ENCODE measurements at places on chromosomes 16 and 17.

GRCh38 chr16:27052007-27052406 lies 14.7 kb upstream of the C16orf82 start:
- no peak for DNase-seq

DNA sequence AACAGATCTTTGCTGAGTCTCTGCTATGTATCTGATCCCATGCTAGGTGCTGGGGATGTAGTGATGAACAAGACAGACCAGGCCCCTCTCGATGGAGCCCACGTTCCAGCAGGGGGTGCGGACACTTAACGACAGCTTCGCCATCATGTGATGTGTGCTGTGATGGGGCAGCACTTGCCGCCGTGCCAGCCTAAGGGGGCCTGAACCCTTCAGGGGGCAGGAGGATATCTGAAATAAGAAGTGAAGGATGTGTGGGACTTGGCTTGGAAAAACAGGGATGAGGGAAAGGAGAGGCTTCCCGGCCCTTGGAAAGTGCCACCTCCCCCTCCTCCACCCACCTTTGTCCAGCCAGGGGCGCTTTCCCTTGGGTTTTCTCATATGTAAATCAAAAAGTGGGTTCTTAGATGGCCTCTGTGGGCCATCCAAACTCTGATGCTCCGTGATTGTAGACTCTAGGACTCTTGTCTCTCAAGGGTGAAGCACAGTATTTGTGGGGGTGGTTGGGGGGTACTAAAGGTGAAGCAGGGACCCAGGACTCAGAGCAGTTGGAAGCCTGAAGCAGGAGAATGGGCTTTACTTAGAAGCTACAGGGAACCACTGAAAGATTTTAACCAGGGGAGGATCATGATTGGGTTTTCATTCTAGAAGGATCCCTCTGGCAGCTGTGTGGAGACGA lies 4.0 kb upstream of the DLX3 start:
- DNase-seq: no peak

DNA sequence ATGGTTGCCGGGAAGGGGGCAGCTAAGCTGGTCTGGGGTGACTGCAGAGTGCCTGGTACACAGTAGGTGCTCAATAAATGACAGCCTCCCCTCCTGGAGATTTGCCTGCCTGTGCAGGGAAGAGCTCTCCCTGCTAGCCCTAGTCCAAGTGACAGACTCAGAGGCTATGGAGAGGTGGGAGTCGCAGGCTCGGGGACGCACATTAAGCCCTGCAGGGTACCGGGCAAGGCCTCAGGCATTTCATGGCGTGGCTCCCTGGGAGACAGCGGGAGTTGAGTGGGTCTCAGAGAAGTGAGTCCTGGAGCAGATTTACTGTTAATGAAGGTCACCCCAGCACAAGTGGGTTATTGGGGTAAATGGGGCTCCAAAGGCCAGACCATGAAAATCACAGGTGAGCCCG lies 132.2 kb upstream of the CDC42EP4 start:
- no peak for DNase-seq

DNA sequence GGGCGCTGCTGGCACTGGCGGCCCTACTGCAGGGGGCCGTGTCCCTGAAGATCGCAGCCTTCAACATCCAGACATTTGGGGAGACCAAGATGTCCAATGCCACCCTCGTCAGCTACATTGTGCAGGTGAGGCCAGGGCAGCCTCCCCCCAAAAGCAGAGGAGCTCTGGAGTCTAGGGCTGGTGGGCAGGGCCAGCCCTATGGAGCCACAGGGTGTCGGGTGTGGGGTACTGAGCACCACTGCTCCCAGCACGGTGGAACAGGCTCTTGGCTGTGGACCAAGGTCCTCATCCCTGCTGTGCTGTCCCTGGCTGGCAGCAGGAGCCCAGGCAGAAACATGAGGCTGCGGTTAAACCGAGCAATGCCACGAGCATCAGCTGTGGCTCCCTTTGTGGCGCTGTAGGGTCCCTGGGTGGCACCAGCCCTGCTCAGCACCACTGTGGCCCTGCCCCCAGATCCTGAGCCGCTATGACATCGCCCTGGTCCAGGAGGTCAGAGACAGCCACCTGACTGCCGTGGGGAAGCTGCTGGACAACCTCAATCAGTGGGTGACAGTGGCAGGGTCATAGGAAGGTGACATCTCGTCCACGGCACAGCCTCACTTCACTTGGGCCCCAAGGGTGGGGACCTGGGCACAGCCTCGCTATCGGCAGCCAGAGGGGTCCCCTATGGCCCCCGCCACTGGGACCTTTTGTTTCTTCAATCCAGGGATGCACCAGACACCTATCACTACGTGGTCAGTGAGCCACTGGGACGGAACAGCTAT lies 1.1 kb downstream of the DNASE1 start:
- no peak for DNase-seq

DNA sequence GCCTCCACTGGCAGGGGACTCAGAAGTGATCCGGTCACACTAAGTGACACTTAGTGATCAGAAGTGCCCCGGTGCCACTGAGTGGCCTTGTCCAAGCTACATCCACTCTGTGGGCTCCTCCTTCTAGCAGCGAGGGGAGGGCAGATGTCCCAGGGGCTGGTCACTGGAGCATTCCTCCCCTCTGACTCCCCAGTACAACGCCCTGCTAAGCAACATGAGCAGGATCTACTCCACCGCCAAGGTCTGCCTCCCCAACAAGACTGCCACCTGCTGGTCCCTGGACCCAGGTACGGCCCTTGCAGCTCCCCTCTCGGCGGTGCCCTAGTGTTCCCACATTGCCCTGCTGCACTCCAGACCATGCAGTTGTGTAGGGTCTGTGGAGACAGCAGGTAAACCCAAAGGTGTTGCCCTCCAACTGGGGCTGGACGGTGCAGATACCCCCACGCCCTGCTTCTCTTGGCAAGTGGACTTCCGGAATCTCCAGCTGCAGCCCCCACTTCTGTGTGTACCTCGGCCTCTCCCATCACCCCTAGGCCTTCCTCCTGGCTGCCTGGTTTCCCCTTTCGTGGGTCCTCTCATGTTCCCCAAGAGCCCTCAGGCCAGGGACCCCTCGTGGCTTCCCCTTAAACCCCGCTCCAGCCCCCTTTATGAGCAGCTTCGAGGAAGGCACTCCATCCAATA lies 2.1 kb downstream of the ACE start:
- DNase-seq: peak; percentile 44

DNA sequence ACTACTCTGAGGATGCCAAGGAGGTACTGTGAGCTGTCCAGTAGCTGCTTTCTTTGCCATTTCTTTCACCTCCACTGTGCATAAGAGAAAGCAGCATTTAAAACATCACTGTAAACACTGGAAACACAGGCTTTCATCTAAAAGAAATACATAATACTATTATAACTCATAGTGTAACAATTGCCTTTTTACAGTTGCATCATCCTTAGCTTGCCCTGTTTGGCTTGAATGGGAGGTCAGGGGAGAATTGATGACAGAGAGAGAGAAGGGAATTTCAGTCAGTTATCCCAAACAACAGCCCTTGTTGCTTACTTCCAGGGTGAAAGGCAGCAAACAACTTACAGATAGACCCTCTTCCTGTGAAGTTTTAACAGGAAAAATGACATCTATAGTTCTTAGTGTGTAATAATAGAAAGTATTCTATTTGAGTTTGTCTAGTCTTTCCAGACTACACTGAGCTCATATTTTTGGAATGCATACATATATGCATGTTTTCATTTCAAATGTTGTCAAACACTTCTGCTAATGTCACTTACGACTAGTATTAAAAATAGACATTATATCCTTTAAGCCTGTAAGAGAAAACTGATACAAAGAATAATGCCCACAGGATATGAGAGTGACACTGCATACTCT lies 71.7 kb upstream of the MTMR4 start:
- no peak for DNase-seq
